ENCODE measurements at places on chromosomes 2 and 18.
A peak's percentile ranks its signal among the peaks of the same experiment; 100 is the strongest.

DNA sequence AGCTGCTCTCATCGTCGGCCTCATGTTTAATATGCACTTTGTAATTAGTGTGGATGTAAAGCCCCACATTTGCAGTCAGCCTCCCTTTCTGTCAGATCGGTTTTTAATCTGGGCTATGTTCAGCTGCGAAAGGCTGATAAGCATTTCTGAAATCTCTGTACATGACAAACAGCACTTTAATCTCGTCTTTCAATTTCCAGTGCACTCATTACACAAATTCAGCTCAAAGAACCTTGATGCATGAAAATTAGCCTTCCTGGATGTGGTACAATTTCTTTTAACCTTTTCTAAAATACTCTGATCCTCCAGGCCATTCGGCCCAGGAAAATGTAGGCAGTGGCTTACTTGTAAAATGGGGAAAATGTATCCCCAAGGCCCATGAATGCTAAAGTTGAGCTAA lies 265.1 kb downstream of the RND3 start:
- DNase-seq = no peak

- DNase-seq = peak; percentile 16
Measured at GRCh38 chr2:64524604-64525316, 632 bp downstream of the AFTPH start.

GRCh38 chr2:239693761-239694415 lies 293.1 kb upstream of the HDAC4 start:
- DNase-seq = no peak

DNA sequence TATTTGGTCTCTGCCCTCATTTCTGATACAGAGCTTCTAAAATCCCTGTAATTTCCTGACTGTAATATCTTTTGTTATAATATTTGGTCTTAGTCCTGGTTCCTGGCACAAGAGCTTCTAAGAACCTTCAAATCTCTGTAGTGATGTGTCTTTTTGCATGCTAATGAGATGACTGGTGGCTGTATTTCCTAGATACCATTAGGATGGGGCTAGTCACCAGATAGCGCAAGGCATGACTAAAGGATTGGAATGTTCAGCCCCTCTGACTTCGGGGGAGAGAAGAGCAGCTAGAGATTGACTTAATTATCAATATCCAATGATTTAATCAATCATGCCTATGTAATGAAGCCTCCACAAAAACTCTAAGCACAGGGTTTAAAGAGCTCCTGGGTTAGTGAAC lies 620.8 kb upstream of the ACVR2A start:
- DNase-seq = no peak

GRCh38 chr18:40546875-40547274 lies 1408.2 kb upstream of the PIK3C3 start:
- no peak for DNase-seq

- no peak for DNase-seq
Measured at GRCh38 chr18:21327101-21327500, 85.1 kb downstream of the GREB1L start.

DNA sequence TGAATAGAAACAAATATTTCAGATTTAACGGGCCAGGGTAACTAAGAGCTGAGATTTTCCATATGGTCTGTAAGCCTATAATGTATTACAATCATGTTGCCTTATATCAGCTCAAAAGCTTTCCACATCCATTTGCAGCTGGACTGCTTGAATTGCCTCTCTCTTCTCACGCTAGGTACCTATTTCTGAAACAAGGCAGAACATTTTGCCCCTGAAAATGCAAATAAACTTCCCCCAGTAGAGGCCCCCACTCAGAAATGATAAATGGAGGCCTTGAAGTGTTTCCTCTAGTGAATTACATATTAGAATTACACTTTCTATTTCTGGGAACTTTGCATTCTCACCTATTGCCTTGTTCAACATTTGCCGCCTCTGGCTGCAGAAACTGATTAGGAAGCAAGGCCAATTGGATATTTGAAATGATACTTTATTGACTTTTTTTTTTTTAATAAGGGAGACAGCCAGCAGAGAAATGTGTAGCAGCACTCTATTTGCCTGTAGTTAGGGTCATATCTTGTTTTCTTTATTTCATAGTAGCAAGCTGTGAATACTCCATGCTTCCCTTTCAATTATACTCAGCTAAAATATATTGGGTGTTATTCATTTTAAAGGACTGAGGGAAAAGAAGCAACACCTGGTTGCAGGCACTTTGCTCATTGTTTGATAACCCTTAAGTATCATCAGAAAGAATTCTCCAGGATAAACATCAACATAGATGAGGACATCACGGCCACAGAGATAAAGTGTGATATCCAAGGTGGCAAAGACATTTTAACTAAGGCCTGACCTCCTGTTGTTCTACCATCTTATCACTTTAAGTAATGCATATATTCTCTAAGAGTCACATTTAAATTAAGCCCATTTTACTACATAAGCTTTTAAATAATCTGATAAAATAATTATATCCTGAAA lies 505.5 kb downstream of the LRRTM4 start:
- DNase-seq = no peak

- no peak for DNase-seq
Measured at GRCh38 chr18:79829136-79829854, 31.6 kb downstream of the KCNG2 start.

- DNase-seq = no peak
Measured at GRCh38 chr2:65033178-65033577, 23.0 kb upstream of the CEP68 start.

- DNase-seq = no peak
Measured at GRCh38 chr2:221845021-221845365, 272.9 kb upstream of the EPHA4 start.

DNA sequence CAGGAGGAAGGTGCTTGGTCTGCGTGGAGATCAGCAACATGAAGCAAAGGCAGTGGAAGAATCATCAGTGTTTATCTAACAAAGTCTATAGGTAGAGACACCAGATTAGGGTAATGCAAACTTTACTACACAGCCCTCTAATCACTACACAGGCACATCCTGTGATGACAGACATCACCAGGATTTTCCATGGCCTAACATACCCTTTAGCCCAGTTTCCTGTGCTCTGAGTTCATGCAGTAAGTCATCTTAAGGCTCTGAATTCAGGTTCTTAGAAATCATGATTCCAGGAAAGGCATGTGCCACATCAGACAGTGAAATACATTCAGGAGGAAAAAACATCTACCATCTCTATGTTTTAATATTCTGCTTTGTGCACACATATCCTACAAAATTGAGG lies 708.5 kb upstream of the SLC8A1 start:
- no peak for DNase-seq

Measured in effector memory CD8-positive, alpha-beta T cell (primary cell).